ENCODE measurements at places on chromosomes 1 and 21.

GRCh38 chr1:24961334-24961733 is 31.3 kb upstream of the RUNX3 start:
- H3K27ac ChIP-seq: peak overlapping the region; percentile 97
- H3K27me3 ChIP-seq: no peaks in the 10 kb centered on the region
- H3K36me3 ChIP-seq: peaks cover 71% of the 10 kb centered on the region
- peaks cover 61% of the 10 kb centered on the region for H3K4me1 ChIP-seq
- DNase-seq: no peak

DNA sequence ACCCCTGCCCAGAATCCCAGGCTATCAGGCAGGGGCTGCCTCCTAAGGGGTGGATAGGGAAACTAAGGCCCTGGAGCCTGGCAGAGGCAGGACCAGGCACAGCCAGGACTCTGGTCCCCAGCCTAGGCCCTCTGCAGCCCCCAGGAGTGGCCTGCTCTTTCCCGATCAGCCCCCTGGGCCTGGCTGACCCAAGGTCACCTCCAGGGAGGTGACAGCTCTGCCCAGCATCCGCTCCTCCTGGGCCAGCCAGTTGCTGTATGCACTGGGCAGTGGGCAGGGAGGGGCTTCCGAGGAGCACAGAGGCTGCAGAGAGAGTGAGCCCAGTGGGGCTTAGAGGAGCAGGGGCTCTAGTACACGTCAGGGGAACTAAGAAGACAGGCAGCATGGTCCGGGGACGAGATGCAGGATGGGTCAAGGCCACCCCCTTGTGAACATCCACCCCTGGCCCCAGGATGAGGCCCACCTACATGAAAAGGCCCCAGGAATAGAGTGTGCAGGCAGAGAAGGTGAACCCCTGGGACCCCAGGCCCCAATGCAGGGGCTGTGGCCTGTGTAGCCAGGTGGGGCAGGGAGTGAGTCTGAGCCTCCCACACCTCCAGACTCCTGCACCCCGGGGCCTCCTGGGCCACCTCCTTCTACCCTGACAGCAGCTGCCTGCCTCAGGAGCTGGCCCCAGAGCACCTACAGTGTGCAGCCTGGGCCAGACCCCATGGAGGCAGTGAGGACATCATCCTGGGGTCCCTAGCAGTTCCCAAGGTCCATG is 32.8 kb downstream of the WNT9A start:
- DNase-seq: no peak
- no peaks in the 10 kb centered on the region for H3K36me3 ChIP-seq
- H3K4me3 ChIP-seq: no peak overlapping the region
- H3K4me1 ChIP-seq: peaks cover 4% of the 10 kb centered on the region
- H3K27me3 ChIP-seq: peaks cover 9% of the 10 kb centered on the region

GRCh38 chr1:204198348-204199340 is 2.4 kb upstream of the KISS1 start:
- no peak for DNase-seq
- H3K27ac ChIP-seq: no peak overlapping the region
- no peak overlapping the region for H3K4me3 ChIP-seq

- H3K36me3 ChIP-seq: peaks cover 13% of the 10 kb centered on the region
- peaks cover 3% of the 10 kb centered on the region for H3K4me1 ChIP-seq
- DNase-seq: no peak
- no peak overlapping the region for H3K4me3 ChIP-seq
These were observed 90.5 kb upstream of the JAK1 start for GRCh38 chr1:65056866-65057265.

GRCh38 chr1:154398141-154398540 is 7.0 kb upstream of the IL6R start:
- peaks cover 10% of the 10 kb centered on the region for H3K4me1 ChIP-seq
- peaks cover 3% of the 10 kb centered on the region for H3K36me3 ChIP-seq
- no peak overlapping the region for H3K27ac ChIP-seq
- H3K27me3 ChIP-seq: peaks cover 5% of the 10 kb centered on the region
- H3K4me3 ChIP-seq: no peak overlapping the region

GRCh38 chr21:25963181-25963580 is 207.4 kb downstream of the APP start:
- H3K4me1 ChIP-seq: peaks cover 9% of the 10 kb centered on the region
- H3K36me3 ChIP-seq: no peaks in the 10 kb centered on the region
- H3K4me3 ChIP-seq: no peak overlapping the region
- H3K27ac ChIP-seq: no peak overlapping the region

GRCh38 chr1:193404236-193404635 is 217.8 kb upstream of the B3GALT2 start:
- DNase-seq: no peak
- peaks cover 5% of the 10 kb centered on the region for H3K36me3 ChIP-seq

DNA sequence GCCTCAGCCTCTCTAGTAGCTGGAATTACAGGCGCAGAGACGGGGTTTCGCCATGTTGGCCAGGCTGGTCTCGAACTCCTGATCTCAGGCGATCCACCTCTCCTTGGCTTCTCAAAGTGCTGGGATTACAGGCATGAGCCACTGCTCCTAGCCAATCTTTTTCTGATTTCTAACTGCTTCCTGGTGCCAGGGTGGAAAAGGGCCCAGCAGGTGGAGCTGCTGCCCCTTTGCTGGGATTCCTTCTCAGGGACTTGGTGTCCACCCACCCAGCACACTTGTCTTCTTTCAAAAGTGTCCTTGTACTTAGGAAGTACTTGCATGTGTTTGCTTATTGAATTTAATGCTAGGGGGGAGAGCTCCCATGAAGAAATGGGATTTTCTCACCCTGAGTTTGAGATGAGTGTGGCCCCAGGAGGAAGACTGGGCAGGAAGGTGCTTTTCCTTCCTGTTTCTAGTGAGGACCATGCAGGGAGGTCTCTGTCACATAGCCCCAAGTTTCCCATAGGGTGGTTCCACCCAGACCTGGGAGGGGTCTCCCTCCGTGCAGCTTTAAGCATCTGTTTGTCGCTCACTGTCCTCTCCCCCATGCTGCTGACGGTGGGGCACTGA is 14.2 kb downstream of the UTP11 start:
- H3K4me3 ChIP-seq: no peak overlapping the region
- peaks cover 30% of the 10 kb centered on the region for H3K4me1 ChIP-seq
- H3K36me3 ChIP-seq: peaks cover 10% of the 10 kb centered on the region
- DNase-seq: no peak

- peaks cover 13% of the 10 kb centered on the region for H3K27me3 ChIP-seq
- H3K36me3 ChIP-seq: no peaks in the 10 kb centered on the region
- peak; percentile 49 for DNase-seq
- H3K4me1 ChIP-seq: peaks cover 1% of the 10 kb centered on the region
These were observed 12.9 kb upstream of the RNU1-4 start for GRCh38 chr1:16727190-16728111.

DNA sequence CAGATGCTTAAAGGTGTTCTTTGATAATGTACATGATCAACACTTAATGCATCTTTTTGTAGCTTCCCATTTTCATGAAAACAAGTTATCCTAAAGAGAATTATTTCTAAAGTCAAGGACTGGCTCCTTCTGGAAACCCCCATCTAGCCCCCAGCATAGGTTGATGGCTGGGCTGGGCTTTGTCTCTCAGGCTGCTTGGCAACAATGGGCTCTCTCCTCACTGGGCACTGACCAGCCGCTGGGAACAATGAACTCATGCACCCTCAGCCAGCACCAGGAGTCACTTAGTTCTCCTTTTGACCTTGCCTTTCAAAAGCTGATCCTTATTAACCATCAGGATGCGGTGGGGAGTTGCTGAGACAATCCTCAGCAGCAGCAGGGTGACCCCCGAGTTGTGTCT is 293.0 kb upstream of the PLXNA2 start:
- no peaks in the 10 kb centered on the region for H3K36me3 ChIP-seq
- H3K27ac ChIP-seq: no peak overlapping the region
- no peak overlapping the region for H3K4me3 ChIP-seq
- no peak for DNase-seq

GRCh38 chr1:235275223-235275622 is 52.8 kb downstream of the ARID4B start:
- H3K36me3 ChIP-seq: peaks cover 3% of the 10 kb centered on the region
- no peak for DNase-seq

GRCh38 chr21:20016435-20017005 is 981.7 kb upstream of the NCAM2 start:
- no peak for DNase-seq
- H3K36me3 ChIP-seq: no peaks in the 10 kb centered on the region
- H3K4me1 ChIP-seq: no peaks in the 10 kb centered on the region

GRCh38 chr1:78892260-78892840 is 114.2 kb downstream of the ADGRL4 start:
- H3K4me1 ChIP-seq: no peaks in the 10 kb centered on the region
- H3K36me3 ChIP-seq: no peaks in the 10 kb centered on the region
- H3K4me3 ChIP-seq: no peak overlapping the region
- H3K27me3 ChIP-seq: peaks cover 4% of the 10 kb centered on the region

DNA sequence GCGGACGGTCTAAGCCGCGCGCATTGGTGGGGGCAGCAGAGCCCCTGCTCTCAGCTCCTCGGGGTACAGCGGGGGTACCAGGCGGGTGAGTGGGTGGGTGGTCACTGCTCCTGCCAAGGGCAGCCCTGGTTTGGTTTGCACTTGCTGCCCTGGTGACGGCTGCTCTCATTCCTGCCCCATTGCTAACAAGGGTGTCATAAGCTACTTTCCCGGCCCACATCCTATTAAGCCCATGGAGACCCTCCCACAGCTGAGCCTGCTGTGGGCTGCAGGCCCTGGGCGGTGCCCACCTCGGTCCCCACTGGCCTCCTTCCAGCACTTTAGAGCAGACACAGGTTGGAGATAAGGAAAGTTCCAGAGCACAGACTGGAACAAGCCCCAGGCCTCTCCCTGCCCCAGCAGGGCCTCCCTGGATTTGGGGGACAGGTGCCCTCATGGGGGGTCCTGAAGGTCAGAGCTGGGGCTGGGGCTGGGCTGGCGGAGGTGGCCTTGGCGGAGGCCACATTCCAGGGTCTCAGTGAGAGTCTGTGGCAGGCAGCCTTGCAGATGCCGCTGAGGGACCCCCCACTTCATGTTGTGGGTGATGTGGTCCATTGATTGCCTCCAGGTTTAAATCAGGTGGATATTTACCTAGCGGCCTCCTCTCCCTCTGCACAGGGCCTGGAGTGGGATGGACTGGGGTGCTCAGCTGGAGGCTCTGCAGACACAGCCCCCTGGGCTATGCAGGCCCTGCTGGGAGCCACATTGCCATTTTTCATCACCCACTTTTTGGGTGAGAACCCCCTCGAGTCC is 27.0 kb downstream of the COL18A1 start:
- no peaks in the 10 kb centered on the region for H3K27me3 ChIP-seq
- no peak overlapping the region for H3K4me3 ChIP-seq
- DNase-seq: no peak
- no peaks in the 10 kb centered on the region for H3K4me1 ChIP-seq
- H3K36me3 ChIP-seq: no peaks in the 10 kb centered on the region
- H3K27ac ChIP-seq: no peak overlapping the region

DNA sequence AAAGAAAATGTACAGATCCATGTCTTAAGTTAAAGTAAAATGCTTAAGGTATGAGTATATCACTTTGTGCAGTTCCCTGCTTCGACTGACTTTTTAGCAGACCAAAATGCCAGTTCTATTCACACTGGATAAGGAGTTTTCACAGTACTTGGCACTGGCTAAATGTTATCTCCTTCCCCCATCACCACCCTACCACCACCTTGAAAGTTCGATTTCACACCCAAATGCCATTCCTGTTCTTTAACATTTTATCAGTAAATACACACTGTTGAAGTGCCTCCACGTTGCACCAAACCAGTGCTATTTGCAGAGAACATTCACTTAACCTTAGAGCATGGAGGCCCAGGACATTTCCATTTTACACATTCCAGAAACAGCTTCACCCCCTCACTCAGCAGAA is 100.0 kb downstream of the URB2 start:
- no peak overlapping the region for H3K27ac ChIP-seq
- peaks cover 6% of the 10 kb centered on the region for H3K27me3 ChIP-seq
- no peak overlapping the region for H3K4me3 ChIP-seq

- H3K27ac ChIP-seq: peak overlapping the region; percentile 93
- no peaks in the 10 kb centered on the region for H3K27me3 ChIP-seq
These were observed 77.6 kb downstream of the XCL2 start for GRCh38 chr1:168466092-168466713.

GRCh38 chr1:223724376-223724775 is 12.0 kb downstream of the CAPN2 start:
- no peak overlapping the region for H3K4me3 ChIP-seq
- peaks cover 43% of the 10 kb centered on the region for H3K4me1 ChIP-seq
- no peaks in the 10 kb centered on the region for H3K27me3 ChIP-seq
- H3K36me3 ChIP-seq: peaks cover 40% of the 10 kb centered on the region
- DNase-seq: no peak
- peak overlapping the region; percentile 31 for H3K27ac ChIP-seq

GRCh38 chr21:33945652-33946270 is 30.2 kb upstream of the ATP5PO start:
- H3K36me3 ChIP-seq: peaks cover 43% of the 10 kb centered on the region
- H3K4me1 ChIP-seq: peaks cover 50% of the 10 kb centered on the region

DNA sequence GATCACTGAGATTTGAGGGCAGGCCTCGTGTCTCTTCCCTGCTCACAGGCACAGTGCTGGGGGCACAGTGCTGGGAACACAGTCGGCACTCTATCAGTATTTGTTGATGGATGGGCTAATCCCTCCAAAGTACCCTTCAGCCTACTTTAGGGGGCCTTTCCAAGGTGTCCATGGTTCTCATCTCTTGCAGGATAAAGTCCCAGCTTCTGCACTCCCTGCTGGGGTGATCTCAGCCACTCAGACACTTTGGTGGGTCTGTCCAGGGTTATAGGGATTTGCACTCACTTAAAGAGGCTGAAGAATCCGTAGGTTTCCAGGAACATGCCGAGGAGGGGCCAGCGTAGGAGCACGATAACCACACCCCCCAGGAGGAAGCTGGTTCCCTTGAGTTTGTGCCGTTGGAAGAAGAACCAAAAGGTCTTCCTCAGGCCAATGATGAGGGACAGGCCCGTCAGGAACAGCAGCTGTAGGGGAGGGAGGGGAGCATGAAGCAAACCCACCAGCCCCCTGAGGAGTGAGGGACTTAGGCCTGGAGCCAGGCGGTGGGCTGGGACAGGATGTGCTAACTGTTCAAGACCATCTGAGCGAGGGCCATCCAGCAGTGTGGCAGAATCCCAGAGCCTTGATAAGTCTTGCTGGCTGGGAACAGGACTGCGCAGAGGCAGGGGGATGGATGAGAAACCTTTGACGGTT is 5.2 kb upstream of the KISS1 start:
- H3K27me3 ChIP-seq: peaks cover 23% of the 10 kb centered on the region
- no peak overlapping the region for H3K4me3 ChIP-seq
- peaks cover 2% of the 10 kb centered on the region for H3K4me1 ChIP-seq
- no peak for DNase-seq
- H3K36me3 ChIP-seq: no peaks in the 10 kb centered on the region
- H3K27ac ChIP-seq: no peak overlapping the region

DNA sequence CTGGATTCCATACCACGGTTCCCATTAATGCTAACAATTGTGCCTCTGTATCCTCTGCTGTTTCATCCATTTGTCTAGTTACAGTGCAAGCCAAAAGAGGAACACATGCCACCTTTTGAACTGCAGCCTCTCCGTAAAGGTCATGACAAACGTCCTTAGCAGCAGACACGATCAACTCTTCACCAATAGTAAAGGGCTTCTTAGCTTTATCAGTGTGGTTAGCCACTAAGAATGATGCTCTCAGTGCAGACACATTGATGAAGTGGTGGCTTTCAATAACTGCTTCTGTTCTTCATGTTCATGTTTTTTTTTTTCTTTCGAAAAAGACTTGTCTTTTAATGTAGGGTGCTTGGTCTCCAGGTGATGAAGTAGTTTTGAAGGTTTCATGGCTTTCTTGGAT is 14.3 kb downstream of the XPR1 start:
- no peaks in the 10 kb centered on the region for H3K27me3 ChIP-seq
- H3K27ac ChIP-seq: no peak overlapping the region
